ENCODE measurements at places on chromosomes 3 and 15. TPM values are rescaled to one million over a fixed set of nuclear protein-coding genes. Genes with fewer than 3 reads are reported as not detected.
A peak's percentile ranks its signal among the peaks of the same experiment; 100 is the strongest.

The TGM5 gene
- 1.1 TPM for total RNA-seq

GRCh38 chr15:38085114-38085513 is 150.7 kb downstream of the TMCO5A start:
- DNase-seq = no peak

GRCh38 chr15:63263519-63263918 is 13.9 kb upstream of the APH1B start:
- no peak for DNase-seq

The SERPINI2 gene
- not detected for total RNA-seq

DNA sequence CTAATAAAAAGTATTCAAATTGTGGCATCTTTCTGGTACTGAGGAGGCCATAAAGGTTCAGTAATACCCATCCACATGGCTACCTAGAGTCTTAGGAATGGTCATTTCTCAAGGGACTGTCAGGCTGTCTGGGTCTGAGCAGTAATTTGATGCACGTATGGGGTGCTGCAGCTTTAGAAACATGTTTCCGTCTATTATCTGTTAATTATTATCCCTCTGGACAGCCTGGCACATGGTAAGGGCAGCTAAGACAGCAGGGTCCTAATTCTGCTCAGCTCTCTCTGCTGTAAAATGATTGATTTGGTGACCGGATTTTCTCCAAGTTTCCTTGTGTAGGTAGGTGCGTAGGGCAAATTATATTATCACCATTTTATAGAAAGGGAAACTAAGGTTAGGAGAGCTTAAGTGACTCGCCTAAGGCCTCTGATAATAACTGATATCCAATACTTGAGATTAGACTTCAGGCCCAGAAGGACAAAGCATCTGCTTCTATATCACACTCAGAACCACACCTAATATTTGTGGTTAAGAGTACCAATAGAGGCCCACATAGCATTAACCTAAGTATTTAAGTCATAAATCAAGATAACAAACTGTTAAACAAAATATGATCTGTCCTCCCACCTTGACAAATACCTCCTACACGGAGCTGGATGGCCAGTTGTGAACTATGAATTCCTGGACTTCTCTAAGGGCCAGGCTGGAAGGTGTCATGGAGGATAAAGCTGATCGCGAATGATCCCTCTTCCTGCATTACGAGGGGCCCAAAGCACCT is 2.9 kb upstream of the RAP2B start:
- no peak for DNase-seq

GRCh38 chr3:3551981-3552380 is 247.2 kb upstream of the LRRN1 start:
- no peak for DNase-seq

The SLC12A1 gene
- total RNA-seq = not detected

DNA sequence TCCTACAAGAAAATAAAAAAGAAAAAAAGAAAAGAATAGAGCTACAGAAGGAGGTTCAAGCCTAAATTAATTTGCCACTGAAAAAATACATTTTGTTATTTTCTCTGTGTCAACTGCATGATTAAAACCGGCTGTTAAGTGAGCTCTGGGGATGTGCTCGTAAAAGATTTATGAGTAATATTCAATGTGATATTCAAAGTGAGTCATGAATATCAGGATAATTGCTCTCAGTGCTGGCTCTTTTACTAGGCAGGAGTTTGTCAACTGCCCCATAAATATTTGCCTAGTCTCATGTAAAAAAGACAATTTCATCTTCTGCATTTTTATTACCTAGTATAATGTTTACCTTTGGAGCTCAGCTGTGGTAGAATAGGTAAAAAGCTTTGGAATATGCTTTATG is 78.9 kb downstream of the CDIN1 start:
- no peak for DNase-seq

DNA sequence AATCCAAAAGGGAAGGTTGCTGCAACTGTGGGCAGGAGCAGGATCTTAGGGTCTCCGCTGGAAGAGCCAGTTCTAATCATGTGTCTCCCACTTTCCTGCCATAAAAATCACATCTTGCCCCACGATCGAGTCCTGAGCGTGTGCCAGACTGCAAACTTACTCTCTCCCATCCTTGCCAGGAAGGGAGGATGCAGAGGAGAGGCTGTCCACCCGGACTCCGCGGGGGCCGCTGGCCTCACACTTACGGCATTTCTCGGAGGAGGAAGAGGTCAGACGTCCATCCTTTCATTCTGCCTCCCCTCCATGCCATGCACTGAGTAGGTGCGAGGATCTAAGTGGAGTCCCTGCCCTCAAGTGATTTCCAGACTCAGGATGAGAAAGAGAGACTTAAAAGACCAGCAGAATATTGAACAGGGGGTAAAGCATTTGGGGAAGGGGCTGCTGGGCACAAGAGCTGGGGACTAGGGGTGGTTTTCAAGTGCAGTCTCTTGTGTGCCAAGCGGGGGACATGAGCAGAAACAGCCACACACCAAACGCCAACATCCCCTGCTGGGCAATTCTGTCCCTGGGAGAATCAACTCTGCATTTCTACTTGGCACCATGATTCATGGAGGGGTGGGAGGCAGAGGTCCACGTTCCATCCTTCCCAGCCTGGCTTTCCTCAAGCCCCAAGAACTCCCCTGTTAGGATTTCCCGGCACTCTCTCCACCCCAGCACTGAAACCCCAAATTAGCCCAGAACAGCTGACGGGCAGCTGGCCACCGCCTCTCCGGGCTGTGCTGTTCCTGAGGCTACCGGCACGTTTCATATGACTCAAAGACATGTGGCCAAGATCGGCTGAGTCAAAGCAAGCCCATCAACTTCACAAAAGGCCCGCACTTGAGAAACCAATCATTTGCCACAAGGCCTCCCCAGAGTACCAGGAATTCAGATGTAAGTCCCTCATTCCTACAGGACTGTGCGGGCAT is 11.6 kb downstream of the OXTR start:
- DNase-seq = no peak

DNA sequence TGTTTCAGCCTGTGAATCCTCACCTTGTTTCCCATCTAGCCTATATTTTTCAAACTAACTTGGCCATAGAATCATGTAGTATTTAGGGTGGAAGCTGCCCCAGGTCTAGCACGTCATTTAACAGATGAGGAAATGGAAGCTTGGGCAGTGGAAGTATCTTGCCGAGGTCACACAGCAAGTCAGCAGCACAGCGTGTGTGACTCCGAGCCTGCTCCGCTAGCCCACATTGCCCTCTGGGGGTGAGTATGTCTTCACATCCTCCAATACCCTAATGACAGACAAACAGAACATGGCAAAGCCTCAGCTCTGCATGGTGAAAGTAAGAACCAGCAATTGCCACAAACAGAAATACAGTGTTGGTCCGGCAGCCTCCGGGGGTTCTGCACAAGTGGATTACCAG is 2.2 kb upstream of the CCR5 start:
- peak; percentile 93 for DNase-seq

The MEX3B gene
- 0.73 TPM for total RNA-seq

GRCh38 chr15:101669744-101670143 is 17.6 kb upstream of the TM2D3 start:
- DNase-seq = no peak

The CSTA gene
- total RNA-seq = not detected

- no peak for DNase-seq
Measured at GRCh38 chr15:101609742-101610610, 42.2 kb downstream of the TM2D3 start.

The ACSBG1 gene
- not detected for total RNA-seq

The LINS1 gene
- 30.8 TPM for total RNA-seq

DNA sequence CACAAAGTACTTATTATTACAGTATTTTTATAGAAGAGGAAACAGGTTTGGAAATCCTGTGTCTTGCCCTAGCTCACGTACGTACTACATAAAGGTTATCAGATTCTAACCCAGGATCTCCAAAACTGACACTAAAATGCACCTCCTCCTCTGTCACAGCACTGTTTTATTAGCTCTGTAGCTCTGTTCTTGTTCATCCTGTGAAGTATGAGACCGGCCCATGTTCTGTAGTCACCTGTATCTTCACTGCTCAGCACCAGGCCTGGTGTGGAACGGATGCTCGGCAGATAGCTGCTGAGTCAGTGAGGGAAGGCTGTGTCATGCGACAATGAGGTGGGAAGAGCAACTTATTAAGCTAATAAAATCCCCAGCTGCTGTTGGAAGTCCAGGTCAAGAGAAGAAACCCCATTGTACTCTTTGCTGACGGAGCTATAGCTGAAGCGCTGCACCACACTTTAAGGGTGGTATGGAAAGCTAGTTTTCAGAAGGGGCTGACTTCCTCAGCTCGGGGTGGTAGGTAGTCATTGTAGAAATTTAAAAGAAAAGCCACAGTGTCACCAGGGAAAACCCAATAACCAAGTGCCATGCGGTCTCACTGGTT is 22.8 kb downstream of the BCL2A1 start:
- peak; percentile 67 for DNase-seq

- no peak for DNase-seq
Measured at GRCh38 chr3:107268469-107268868, 108.8 kb upstream of the CCDC54 start.

GRCh38 chr3:192253138-192253887 is 474.0 kb downstream of the FGF12 start:
- no peak for DNase-seq

GRCh38 chr3:57057351-57057750 is 3.1 kb upstream of the SPATA12 start:
- DNase-seq = no peak

The SERPINI1 gene
- total RNA-seq = 3.0 TPM

DNA sequence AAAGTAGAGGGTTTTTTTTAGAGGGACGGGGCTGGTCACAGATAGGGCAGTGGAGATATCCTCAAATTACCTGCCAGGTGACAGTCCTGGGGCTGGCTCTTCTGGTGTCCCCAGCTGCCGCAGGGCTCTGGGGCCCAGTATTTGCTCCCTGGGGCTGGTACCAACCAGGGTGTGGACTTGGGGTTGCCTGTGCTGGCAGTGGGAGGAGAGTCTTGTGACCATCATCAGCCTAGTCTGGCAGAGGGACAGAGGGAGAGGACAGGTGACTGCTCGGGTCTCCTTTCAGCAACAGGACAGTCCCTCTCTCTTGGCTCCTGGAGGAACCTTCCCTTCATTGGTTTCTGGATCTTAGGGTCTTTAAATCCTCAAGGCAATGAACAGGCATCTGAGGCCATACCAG is 7.9 kb upstream of the RPP14 start:
- DNase-seq = no peak

The CP gene
- not detected for total RNA-seq

The TMOD2 gene
- total RNA-seq = 6.9 TPM

The SAMD7 gene
- not detected for total RNA-seq

All from activated CD8-positive, alpha-beta memory T cell treated with anti-CD3 and anti-CD28 coated beads, Interleukin-2, amount 10 ng/mL, durations not matched to agents 7 days and 5 days (primary cell).